Activated T-cell treated with anti-CD3 and anti-CD28 coated beads for 24 hours (primary cell): ENCODE measurements at places on chromosomes 16 and 17.

DNA sequence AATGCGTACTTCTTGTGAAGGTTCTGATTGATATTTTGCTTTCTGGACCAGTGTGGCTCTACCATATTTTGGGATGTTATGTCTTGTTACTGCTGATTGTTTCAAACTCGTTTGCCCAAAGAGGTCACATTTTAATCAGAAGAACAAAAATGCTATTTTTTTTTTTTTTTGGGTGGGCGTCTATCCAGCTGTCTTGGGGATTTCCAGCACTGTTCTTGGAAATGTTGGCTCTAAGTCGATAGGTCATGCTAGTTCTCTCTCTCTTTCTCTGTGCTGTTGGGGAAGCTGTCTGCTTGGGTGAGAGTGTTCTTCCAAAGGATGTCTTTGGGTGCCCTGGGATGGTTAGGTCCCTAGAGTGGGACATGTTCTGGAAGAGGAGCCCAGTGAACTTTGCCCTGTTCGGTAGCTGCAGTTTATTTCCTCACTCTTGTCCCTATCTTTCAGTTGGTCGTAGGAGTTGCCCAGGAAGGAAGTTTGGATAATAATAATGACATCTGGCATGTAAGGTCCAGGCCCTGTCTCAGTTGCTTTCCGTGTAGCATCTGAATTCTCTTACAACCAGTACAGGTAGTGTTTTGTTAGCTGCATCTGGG is 2.9 kb downstream of the IRF8 start:
- DNase-seq: no peak

- no peak for DNase-seq
Measured at GRCh38 chr17:30218799-30219198, 16.7 kb downstream of the SLC6A4 start.

- no peak for DNase-seq
Measured at GRCh38 chr16:57003439-57004386, 14.4 kb downstream of the NLRC5 start.

GRCh38 chr17:36994438-36994837 is 45.7 kb downstream of the AATF start:
- DNase-seq: no peak

DNA sequence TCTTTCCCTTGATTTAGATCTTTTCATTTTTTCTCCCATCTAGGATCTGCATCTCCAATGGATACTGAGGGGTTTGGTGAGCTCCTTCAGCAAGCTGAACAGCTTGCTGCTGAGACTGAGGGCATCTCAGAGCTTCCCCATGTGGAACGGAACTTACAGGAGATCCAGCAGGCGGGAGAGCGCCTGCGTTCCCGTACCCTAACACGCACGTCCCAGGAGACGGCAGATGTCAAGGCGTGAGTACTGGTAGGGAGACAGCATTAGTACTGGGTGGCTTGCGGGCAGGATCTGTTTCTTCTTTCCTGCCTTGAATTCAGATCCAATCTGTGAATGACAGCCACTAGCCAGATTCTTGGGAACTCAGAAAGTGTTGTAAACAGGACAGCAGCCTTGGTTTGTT is 18.3 kb downstream of the NUP93 start:
- DNase-seq: no peak
